ENCODE measurements at places on chromosomes 7 and 10.

DNA sequence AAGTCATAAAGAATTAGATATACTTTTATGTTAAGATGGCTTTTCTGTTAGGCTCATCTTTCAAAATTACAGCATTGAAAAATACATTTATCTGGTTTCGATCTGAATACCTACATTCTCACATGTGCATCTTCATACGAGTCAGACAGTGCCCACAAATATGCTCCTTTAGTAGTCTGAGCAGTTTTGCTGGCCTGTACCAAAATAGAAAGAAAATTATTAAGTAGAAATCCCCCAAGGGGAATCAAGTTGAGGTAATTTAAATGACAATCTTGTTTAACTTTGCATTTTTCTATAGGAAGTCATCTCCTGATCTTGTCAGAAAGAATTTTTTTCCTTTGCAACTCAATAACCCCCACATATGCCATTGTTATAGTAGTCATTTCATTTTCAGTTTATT lies 287.4 kb upstream of the SEMA3D start:
- DNase-seq = no peak

DNA sequence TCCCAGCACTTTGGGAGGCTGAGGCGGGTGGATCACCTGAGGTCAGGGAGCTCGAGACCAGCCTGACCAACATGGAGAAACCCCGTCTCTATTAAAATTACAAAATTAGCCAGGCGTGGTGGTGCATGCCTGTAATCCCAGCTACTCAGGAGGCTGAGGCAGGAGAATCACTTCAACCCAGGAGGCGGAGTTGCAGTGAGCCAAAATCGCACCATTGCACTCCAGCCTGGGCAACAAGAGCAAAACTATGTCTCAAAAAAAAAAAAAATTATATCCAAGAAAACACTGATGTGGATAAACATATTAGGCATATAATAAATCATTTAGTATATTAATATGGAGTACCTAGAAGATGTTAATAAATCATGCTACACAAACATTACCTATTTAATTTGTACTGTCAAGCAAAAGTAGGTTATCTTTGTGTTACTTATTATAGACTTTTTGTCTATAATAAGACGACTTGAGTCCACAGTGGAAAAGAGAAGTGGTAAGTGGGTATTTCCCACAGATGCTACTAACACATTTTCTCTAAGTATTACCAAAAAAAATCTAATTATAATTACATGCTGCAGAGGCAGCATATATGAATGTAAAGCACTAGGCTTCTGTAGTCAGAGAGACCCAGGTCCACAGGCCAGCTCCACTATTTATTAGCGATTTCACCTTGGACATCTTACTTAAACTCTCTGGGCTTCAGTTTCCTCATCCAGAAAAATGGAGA lies 34.5 kb downstream of the DNMBP start:
- DNase-seq = no peak

DNA sequence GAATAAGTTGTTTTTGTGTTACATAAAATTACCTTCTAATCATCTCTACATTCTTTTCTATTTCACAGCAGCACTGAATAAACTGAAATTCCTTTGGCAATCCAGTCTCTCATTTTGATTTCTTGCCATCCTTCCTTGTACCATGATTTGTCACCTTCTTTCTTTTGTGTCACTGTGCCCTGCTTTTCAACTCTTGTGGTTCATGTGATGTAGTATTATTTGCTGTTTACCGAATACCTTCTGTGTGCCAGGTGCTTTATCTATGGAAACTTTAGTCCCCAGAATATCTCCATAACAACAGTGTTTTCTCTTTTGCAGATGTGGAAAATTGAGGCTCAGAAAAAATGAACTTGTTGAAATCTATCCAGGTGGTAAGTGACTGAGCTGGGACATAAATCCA lies 220.3 kb downstream of the STK31 start:
- no peak for DNase-seq

DNA sequence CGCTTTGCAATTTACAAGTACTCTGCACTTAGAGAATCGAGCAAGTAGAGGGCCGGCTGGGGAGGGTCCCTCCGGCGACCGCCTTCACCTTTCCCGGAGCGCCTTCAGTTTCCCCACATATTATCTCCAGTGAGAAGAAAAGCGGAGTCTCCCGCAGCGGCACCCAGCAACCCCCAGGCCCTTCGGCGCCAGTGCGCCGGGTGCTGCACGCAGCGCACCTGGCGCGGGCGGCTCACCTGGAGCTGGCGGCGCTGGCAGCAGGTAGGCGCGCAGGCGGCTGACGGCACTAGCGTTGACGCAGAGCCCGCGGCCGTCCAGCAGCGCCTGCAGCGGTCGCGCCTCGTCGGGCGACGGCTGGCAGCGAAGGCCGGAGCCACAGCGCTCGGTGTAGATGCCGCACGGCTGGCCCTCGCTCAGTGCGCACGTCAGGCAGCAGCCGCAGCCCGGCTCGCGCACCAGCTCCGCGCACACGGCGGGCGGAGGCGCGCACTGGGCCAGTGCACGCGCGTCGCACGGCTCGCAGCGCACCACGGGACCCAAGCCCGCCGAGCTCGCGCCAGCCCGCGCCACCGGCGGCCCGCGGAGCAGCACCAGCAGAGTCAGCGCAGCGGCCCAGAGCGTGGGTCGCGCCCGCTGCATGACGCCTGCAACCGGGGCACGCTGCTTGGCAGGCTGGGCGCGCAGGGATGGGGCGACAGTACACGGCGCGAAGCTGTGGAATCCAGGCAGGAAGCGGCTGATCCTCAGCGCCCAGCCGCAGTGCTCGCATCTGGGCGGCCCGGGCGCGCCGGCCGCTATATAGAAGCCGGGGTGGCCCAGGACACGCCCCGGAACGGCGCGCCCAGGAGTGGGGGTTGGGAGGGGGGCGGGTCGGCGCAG lies at the start of gene IGFBP3:
Gene IGFBP3, minus strand, starts transcription at position 771 of the 879 bp plus-strand sequence. Its CDS starts 132 bp downstream, at position 639.
- DNase-seq = peak; percentile 72

GRCh38 chr10:78513986-78514385 lies 480.3 kb downstream of the RPS24 start:
- DNase-seq = no peak

DNA sequence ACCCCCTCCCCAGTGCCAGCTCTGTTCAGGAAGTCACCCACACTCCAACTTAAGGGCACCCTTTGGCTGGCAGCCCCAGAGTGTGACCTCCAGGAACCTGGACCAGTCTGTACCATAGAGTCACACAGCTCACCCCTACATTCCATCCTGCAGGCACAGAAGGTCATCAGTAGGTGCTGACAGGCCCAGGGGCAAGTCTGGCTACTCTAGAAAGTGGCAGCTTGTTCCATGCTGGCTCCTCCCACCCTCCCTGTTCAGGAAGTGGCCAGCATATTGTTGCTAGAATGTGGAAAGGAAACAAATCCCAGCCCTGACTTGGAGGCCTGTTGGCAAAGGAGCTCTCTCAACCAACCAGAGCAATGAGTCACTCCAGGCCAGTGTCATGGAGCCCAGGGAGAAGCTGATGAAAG lies 3.2 kb upstream of the NCOA4 start:
- no peak for DNase-seq

DNA sequence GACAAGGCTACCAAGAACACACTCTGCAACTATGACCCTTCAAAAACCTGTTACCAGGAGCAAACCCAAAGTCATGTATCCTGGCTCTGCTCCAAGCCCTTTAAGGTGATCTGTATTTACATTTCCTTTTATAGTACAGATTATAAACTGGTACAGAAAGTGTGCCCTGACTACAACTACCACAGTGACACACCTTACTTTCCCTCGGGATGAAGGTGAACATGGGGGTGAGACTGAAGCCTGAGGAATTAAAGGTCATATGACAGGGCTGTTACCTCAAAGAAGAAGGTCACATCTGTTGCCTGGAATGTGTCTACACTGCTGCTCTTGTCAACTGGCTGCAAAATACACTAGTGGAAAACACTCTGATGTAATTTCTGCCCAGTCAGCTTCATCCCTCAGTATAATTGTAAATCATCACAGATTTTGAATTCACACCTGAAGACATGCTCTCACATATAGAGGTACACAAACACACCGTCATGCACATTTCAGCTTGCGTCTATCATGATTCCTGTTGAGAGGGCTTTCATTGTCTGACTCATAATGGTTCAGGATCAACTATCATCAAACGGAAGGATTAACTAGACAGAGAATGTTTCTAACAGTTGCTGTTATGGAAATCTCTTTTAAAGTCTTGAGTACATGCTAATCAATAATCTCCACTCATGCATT lies 318.3 kb downstream of the NXPH1 start:
- no peak for DNase-seq

- DNase-seq = no peak
Measured at GRCh38 chr7:55132890-55133551, 114.2 kb downstream of the EGFR start.

GRCh38 chr7:9307131-9307530 lies 873.7 kb downstream of the NXPH1 start:
- no peak for DNase-seq

DNA sequence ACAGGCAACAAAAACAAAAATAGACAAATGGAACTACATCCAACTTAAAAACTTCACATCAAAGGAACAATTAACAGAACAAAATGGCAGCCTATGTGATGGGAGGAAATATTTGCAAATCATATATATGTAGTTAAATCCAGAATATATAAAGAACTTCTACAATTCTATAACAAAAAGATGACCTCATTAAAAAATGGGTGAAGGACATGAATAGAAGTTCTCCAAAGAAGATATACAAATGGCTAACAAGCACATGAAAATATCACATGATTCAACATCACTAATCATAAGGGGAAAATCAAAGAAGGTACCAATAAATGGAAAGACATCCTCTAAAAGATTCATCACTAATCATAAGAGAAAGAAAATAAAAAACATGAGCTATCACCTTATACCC lies 416.1 kb downstream of the LRMDA start:
- no peak for DNase-seq

DNA sequence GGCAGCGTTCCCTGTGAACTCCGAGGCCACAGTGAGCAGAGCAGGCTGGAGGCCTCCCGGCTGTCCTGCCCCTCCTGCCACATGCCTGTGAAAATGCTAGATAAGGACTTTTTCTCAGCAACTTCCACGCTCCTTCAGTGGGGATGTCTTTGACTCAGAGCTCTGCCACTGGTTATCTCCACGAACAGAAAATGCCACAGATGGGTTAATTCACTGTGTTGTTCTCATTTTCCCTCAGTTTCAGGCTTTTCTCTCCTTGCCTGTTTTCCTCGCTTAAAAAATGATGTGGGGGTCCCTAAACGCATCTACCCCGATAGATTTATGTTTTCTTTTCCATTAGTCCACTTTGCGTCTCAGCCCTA lies 51.3 kb downstream of the IKZF1 start:
- no peak for DNase-seq

DNA sequence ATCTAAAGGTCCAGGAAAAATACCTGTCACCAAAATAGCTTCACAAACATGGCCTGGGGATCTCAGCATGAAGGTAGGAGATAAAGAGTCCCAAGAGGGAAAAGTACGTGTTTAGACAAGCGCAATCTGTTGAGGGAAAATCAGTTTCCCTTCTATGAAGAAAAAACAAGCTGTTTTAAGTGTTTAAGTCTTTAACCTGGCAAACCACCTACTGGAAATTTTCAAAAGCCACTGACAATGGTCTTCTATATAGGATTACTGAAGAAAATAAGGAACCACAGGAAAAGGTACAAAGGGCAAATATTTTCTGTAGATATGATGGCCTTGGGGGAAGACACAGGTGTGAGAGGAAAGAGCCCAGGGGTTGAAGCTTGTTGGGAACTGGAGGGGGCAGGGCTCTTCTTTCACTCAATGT lies 21.2 kb downstream of the ALDH18A1 start:
- DNase-seq = no peak

GRCh38 chr7:44073664-44074348 lies 8.4 kb upstream of the PGAM2 start:
- no peak for DNase-seq

DNA sequence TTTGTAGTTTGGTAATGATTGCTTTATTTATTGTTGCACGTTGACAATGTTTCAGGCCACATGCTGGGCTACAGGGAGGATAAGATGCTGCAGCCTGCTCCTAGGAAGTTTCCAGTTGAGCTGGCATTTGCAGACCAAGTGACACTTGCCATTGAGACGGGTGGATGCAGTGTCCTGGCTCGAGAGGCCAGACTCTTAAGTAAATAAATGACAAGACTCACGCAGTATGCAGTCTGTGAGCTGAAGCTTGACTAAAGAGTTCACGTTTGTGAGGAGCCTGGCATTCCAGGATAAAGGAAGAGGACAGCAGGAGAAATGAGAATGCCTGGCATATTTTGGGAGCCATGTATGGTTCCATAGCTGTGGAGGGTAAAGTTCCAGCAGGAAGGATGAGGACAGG lies 105.8 kb downstream of the BAMBI start:
- DNase-seq = no peak

DNA sequence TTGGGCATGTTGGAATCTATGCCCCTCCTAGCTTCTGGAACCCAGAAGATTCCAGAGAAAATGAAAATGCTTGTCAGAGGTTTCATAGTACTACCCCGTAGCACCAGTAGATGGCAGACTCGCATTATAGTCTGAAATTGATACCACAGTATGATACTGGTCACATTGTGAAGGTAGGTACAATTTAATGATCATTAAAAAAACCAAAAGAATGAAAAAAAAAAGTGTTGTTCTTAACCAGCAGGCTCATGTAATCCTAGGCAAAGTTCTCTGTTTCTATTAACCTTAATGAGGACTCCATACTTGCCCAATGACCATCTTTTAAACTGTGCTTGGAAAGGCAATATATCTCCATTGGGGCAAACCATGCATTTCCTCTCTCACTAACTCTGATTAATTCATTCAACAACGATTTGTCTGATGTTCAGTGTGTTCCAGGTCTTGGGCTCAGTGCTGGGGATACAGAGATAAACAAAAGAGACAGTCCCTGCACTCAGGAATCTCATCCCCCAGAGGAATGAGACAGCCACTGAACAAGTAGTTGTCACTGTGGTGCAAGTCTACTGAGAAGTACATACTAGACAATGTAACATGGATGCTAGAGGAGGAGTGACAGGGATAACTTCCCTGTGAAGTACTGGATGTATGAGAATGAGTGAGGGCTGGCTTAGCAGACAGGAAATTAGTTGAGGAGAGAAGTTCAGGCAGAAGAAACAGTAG lies 223.5 kb upstream of the PHYHIPL start:
- peak; percentile 25 for DNase-seq

- DNase-seq = no peak
Measured at GRCh38 chr7:50618281-50618680, 53.1 kb upstream of the DDC start.

DNA sequence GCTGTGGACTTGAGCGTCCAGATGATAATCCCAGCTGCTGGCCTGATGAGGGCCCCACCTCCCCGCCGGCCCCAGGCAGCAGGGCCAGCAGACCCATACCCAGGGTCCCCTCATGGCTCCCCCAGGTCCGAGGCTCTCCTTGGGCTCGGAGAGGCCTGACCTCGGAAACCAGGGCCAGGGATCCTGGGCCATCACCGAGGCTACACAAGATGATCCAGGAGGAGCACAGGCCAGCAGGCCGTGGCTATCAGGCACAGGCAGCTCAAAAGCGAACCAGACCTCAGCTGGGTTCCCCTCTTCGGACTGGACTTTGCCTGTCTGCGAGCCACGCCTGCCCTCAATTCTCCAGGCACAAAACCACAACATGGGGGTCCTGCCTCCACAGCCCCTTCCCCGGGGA lies 17.4 kb downstream of the PDGFA start:
- DNase-seq = no peak

- peak; percentile 55 for DNase-seq
Measured at GRCh38 chr7:18570890-18571478, 75.4 kb downstream of the HDAC9 start.
